Stimulated activated CD4-positive, alpha-beta T cell treated with anti-CD3 and anti-CD28 coated beads, Interleukin-4, amount 100 ng/mL, for 48 hours (primary cell): ENCODE measurements at places on chromosomes 1 and 21.
A peak's percentile ranks its signal among the peaks of the same experiment; 100 is the strongest.

DNA sequence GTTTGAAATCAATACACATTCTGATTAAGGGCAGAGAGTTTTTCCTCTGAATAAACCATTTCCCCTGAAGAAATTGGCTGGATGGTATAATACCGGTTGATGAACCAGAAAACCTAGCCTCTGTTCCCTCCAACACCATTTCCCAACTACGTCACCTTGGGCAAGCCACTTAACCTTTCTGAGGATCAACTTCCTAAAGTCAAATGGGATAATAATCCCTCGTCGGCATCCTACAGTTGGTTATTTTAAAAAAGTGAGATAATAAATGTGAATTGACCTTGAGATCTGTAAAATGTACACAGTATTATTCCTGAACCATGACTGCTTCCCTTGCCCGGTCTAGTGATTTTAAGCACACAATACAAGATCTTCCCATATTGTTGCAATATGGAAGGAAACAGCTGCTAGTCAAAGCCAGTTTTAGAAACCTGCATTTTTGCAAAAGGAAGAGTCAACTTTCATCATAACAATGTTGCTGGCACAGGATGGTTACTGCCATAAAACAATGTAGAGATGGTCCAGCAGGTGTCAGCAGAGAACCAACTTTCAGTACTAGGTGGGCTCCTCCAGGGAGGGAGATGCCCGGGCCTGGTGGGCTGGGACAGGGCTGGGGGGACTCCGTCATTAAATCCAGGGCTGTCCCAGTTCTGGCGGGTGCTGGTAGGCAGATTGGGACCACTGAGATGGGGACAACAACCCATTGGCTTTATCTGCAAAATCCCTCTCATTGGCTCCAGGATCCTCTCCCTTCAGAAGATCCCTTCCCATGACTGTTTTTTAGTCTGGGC lies 5.2 kb upstream of the HLX start:
- DNase-seq = no peak

DNA sequence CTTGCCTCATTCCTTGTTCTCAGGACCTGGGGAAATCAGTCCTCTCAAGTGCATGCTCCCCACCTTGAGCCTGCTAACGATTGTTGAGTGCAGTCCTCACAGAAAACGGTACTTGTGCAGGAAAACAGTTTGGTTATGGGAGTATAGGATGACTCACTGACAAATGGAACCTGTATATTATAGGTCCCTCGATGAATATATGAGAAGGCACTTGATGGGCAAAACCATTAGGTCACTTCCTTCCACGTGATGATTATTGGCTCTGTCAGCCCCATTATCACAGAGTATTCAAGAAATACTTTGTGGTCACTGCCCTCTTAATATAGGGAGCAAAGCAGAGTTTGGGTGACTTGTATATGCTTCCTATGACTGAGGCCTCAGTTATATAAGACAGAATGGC lies 6.2 kb downstream of the CCDC17 start:
- DNase-seq = no peak

GRCh38 chr1:52635321-52636089 lies 2.5 kb downstream of the SHISAL2A start:
- no peak for DNase-seq

DNA sequence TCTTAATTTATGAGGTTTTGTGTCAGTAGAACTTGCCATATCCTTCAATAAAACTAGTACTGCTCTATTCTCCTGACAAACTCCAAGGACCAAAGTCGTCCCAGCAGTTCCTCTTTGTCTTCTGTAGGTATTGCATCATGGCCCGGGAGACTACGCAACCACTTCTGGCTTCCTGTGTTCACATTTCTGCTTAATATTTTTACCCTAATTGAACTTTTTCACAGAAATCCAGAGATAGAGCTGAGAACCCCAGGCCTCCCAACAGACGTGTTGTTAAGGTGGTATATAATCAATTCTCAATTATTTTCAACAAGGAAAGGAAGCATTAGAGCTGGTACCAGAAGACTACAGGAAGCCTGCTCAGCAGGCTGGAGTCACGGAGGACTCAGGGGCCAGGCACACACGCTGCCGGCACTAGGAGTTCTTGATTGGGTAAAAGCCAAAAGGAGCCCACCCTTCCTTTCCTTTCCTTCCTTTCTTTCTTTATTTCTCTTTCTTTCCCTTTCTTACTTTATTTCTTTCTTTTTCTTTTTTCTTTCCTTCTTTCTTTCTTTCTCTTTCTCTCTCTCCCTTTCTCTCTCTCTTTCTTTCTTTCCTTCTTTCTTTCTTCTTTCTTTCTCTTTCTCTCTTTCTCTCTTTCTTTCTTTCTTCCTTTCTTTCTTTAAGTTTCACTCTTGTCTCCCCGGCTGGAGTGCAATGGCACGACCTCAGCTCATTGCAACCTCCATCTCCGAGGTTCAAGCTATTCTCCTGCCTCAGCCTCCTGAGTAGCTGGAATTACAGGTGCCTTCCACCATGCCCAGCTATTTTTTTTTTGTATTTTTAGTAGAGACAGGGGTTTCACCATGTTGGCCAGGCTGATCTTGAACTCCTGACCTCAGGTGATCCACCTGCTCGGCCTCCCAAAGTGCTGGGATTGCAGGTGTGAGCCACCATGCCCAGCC lies 173.7 kb downstream of the ZBTB18 start:
- no peak for DNase-seq

DNA sequence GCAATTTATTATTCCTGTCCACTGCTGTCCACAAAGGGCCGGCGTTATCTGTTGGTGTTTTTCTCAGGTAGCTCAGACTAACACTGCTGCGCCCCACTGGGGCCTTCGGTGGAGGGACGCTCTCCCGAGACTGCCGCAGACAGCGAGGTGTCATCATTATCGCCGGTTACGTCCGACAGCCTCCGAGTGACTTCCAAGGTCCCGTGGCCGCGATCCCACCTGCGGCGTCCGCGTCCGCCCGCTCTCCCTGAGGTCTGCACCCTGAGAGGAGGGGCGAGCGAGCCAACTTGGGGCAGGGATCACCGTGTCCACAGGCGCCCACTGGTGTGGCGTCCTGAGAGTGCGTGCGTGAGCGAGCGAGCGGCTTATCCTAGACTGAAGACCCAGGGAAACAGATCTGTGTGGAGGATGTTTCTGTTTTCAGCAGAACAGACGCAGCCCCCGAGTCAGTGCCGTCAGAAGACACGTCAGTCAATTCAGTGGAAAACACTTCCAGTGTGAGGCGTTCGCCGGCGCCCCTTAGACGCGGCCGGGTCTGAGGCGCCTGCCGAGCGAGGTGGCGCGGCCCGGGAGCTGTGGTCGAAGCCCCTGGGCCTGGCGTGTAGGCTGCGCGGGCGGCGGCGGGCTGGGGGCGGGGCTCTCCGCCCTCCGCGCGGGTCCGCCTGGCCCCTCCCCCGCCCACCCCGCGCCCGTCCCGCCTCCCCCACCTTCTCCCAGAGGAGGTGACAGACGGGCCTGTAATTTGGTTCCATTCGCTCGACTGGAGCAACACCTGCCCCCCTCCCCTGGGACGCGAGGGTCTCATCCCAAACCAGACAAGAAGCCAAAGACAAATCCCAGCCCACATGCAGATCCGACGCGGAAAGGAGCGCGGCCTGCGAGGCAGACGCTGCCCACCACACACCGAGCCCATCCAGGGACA lies 12.6 kb downstream of the NHLH2 start:
- no peak for DNase-seq

DNA sequence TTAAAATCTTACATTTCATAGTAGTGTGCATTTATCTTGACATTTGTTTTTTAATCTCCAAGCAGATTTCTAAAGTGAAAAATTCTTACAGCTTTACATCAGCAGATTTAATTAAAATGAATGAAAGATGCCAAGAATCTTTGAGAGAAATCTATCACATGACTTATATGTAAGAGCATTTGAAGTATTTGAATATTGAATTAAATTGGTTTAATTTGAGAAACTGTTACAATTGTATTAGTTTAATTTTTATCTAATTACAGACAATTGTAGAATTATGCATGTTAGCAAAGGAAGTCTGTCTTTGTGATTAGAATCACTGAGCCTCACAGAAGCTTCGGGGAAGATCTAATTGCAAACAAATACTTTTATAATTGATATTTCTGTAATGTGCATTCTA lies 52.2 kb downstream of the ASB17 start:
- DNase-seq = no peak

- no peak for DNase-seq
Observed at GRCh38 chr1:205044741-205045140, 1.7 kb downstream of the CNTN2 start.

DNA sequence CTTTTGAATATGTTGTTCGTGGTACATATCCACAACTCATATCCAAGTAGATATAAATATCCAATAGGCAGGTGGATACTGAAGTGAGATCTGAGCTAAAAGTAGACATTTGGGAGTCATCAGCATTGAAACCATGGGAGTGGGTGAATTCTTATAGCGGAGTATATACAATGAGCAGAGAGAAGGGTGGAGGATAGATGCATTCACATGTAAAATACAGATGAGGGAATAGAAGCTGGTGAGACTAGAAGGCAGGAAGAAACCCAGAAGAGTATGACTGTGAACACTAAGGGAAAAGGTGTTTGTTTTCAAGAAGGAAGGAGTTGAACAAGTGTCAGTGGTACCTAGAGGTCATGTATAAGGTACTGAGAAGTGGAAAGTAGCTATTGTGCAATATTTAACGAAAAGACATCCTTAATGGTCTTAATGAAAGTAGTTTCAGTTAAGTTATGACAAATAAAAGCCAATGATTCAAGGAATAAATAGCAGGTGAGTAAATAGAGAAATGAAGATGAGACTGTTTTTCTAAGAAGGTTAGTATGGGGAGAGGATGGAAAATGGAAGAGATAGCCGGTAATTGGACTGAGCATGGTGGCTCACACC lies 181.6 kb upstream of the CACYBP start:
- no peak for DNase-seq

- peak; percentile 24 for DNase-seq
Observed at GRCh38 chr1:115469703-115470476, 131.8 kb upstream of the NGF start.

- DNase-seq = no peak
Observed at GRCh38 chr1:173430677-173431303, 46.3 kb upstream of the PRDX6 start.

- no peak for DNase-seq
Observed at GRCh38 chr1:172380441-172381244, 39.8 kb upstream of the C1orf105 start.

- no peak for DNase-seq
Observed at GRCh38 chr1:231092380-231092779, 52.3 kb upstream of the FAM89A start.

- DNase-seq = no peak
Observed at GRCh38 chr1:165259706-165260428, 96.6 kb downstream of the LMX1A start.

- DNase-seq = no peak
Observed at GRCh38 chr1:70043804-70044203, 161.6 kb downstream of the LRRC40 start.

GRCh38 chr1:95653618-95654017 lies 419.6 kb downstream of the RWDD3 start:
- DNase-seq = no peak

DNA sequence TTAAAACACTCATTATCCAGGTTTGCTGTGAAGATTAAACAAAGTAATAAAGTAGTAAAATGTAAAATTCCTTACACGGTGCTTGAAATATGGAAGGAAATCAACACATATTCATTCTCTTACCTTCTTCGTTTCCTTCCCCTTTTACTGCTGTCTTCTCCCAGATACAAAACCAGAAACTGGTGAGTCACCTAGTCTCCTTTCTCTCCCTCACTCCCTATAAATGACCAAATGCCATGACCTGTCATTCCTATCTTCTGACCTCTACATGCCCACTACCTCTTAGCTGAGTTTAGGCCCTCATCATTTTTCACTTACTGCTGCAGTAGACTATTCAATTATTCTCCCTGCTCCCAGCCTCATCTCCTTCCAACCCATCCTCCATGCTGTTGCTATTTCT lies 4.3 kb upstream of the NR1I3 start:
- DNase-seq = no peak

- peak; percentile 61 for DNase-seq
Observed at GRCh38 chr1:15848929-15849774, 1.6 kb downstream of the SPEN start.

- no peak for DNase-seq
Observed at GRCh38 chr1:182164273-182164672, 102.8 kb upstream of the ZNF648 start.

DNA sequence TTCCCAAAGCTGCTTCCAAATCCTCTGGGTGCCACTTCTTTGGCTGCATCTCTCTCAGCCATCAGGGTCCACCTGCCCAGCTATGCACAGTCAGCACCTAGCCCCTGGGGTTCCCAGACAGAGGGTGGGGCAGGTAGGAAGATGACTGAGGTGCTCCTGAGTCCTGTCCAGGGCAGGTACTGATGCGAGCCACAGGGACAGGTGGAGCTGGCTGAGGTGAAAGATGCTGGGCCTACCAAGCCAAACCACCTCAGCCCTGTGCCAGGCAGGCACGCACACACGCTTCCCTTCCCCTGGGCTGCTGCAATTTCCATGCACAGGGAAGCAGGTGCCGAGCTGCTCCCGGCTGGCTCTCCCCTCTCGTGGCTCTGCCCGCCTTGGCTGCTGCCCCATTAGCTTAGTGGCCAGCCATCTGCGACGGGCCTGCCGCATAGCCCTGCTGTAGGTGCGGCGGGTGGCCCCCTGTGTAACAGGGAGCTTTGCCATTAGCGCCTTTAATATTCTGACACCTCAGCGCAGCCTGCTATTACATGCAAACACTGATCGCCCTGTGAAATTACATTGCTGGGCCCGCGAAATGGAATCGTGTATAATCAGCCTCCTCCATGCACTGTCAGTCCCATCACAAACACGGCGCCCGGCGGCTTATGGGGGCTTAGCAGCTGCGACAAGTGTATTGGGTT lies 38.9 kb downstream of the DMAP1 start:
- no peak for DNase-seq

DNA sequence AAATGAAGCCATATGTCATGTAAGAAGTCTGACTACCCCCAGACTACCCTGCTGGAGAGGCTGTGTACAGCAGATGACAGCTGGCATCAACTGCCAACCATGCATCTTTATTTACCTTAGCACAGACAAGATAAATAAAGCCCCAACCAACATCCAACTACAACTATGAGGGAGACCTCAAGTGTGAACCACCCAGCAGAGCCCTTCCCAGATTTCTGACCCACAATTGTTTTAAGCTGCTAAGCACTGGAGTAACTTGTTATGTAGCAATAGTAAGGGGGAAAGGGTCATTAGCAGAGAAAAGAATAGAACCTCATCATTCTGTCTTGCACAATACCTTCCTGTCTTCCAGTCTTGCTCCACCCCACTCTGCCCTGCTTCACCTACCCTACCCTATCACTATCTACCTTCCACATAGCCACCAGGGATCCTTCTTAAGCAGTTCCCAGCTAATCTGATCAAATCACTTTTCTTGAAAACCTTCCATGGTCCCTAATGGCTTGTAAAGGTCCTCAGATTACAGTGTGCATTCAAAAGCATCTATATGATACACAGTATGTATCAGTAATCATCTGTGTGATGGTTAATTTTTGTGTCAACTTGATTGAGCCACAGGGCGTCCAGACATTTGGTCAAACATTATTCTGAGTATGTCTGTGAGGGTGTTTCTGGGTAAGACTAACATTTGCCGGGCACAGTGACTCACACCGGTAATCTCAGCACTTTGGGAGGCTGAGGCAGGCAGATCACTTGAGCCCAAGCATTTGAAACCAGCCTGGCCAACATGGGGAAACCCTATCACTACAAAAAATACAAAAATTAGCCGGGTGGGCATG lies 19.6 kb upstream of the RBM15 start:
- no peak for DNase-seq
